Non-pigmented ciliary epithelial cell (primary cell): ENCODE measurements at places on chromosomes 4 and X.

- no peak for DNase-seq
Measured at GRCh38 chrX:68692651-68693050, 45.2 kb downstream of the STARD8 start.

DNA sequence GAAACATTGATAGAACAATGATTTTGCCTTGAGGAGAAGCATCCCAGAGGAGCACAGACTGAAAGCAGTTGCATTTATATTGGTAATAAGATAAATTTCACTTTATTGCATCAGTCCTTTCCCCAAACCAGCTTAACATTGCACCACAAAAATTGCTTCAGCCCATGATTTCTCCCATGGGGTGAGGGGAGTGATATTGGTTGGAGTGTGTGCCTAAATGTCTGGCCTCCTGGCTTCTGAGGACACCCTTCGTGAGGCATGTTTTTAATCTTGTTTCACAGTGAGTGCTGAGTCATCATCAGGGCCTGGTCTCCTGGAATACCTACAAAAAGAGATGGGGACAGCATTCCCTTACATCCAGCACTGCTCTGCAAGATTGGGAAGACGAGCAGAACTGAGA, 487.9 kb downstream of the C4orf33 start:
- no peak for DNase-seq

GRCh38 chr4:80809039-80809729, 221.3 kb upstream of the BMP3 start:
- DNase-seq = no peak

- DNase-seq = no peak
Measured at GRCh38 chrX:122945328-122945727, 238.8 kb upstream of the GRIA3 start.

GRCh38 chr4:83262682-83263081, 21.9 kb downstream of the COQ2 start:
- no peak for DNase-seq

GRCh38 chrX:45347877-45348276, 147.2 kb upstream of the DIPK2B start:
- no peak for DNase-seq

- no peak for DNase-seq
Measured at GRCh38 chr4:3317011-3317655, 24.3 kb downstream of the RGS12 start.

DNA sequence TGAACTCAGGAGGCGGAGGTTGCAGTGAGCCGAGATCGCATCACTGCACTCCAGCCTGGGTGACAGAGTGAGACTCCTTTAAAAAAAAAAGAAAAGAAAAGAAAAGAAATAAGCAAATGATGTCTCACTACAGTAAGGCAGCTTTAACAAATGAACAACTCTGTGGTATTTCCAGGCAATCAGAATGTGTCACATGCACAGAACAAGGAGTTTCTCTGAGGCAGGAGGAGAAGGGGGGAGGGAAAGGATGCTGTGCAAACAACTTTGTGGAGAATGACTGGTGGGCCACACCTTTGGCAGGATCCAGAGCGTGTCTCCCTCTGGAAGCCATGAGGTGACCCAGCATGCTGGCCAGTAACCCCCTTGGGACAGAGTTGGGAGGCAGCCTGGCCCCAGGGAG, 57.6 kb downstream of the RAI2 start:
- no peak for DNase-seq

DNA sequence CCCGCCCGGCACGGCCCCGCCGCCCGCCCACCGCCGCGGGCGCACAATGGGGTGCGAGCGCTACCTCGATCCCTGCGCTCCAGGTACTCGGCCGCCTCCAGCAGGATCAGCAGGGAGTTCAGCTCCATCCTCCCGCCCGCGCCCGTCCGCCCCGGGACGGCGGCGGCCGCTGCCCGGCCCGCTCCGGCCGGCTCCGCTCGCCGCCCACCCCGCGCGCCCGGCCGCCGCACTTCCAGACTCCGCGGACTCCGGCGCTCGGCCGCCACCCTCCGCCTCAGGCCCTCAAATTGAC, at the start of gene MXD4:
MXD4 (minus strand) TSS at position 257 of the 292 bp plus-strand sequence; CDS start at position 128, 129 bp downstream.
- DNase-seq = no peak

DNA sequence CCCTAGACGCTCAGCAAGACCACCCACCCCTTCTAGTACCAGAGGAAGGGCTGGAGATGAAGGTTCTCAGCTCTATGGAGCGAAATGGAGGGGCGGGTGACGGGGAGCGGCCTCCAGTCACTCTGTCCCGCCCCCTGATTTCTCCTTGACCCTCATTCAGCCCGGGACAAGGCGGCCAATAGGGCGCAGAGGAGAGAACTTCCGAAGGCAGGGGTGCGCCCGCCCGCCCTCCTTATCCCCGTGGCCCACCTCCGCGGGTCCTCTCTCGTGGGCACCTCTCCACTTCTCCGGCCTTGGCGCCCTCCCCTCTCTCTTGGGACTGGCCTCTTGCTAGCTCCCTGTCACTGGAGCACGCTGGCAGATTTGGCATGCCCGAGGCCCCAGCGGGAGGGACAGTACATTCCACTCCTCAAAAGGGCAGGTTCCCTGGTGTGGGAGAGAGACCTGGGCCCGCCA, 1.1 kb upstream of the SEPTIN6 start:
- DNase-seq = no peak

DNA sequence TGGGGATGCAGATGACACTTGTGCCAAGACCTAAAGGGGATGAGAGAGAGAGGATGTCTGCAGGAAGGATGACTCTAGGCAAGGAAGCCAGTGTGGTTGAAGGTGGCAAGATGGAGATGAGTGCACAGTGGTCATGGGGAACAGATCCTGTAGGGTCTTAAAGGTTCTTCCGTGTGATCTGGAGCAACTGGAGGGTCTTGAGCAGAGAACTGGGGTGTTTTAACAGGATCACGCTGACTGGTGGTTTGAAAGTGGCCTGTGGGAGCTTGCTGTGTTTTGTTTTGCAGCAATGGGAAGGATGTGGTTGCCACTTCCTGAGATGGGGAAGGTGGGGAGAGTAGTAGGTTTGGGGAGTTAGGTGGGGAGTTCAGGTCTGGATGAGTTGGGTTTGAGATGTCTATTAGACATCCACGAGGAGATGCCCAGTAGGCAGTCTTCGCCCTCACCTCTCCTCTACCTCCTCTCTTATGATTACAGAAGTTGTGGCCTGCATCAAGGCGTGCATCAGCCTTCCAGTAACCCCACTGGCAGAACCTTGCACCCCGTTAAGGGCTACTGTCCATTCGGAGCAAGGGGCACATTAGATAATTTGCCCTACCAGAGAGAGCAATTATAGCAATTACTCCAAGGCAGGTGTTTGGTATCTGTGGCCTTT, 1.4 kb upstream of the STBD1 start:
- DNase-seq = no peak

- DNase-seq = no peak
Measured at GRCh38 chr4:5955856-5956255, 62.4 kb downstream of the C4orf50 start.

DNA sequence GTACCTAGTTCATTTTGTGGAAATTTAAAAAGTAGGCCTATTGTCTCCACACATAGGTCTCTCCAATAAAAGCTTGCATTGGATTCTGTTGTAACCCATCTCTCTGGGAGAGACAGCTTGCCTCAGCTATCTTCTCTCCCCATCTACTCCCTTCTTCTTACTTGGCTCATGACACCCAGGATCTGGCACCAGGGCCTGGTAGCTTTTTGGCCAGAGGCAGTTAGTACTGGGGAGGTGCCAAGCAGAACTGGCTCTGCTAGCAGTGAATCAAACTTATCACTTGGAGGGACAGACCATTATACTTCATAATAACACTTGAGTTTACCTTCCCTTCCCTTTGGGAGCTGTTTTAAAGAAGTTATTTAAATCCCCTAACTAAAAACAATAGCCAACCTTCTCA, 31.8 kb downstream of the PLAC1 start:
- DNase-seq = no peak

DNA sequence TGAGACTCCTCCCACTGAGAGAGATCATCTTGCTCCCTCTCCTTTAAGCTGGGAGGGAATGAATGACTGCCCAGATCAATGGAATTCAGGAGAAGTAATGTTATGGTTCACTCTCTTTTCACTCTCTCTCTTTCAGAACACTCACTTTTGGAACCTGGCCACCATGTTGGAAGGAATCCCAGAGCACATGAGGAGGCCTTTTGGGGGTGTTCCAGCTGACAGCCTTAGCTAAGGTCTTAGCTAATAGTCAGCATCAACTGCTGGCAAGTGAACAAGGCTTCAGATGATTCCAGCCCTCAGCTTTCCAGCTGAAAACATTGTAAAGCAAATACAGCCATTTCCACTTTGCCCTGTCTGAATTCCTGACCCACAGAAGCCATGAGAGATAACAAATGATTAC, 124.0 kb upstream of the CLNK start:
- peak; percentile 9 for DNase-seq

DNA sequence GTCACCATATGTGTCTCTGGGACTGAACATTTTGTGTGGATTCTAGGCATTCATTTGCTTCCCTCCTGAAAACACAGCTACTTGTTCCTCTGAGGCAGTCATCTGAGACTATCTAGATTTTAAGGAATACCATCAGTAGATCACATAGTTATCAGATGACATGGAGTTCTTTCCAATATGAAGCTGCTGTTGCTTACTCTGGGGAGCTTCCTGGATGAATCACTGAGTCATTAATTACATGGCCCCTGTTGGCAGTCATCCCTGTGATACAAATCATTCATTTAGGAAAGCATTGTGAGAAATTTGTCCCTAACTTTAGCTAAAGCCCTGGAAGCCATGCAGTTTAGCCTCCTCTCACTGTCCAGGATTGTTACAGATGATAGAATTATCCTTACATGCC, 98.2 kb upstream of the ARSJ start:
- DNase-seq = peak; percentile 68

DNA sequence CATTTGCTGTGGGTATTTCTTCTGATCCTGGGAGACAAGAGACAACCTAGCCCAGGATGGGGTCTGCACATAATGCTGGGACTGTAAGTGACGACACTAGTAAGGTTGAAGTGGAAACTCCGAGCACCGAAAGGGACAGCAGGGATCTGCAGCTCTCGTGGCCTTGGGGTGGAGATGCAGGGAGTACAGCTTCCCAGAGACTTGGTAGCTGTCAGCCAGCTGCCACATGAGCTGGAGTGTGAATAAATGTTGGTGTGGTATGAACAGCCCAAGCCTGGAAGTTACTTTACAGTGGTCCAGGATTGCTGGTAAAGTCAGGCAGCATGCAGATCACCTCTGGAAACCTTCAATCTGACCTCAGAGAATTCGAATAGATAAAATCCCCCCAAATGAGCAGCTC, 97.6 kb downstream of the FAM193A start:
- no peak for DNase-seq

GRCh38 chr4:87232216-87232615, 11.8 kb upstream of the KLHL8 start:
- DNase-seq = no peak

DNA sequence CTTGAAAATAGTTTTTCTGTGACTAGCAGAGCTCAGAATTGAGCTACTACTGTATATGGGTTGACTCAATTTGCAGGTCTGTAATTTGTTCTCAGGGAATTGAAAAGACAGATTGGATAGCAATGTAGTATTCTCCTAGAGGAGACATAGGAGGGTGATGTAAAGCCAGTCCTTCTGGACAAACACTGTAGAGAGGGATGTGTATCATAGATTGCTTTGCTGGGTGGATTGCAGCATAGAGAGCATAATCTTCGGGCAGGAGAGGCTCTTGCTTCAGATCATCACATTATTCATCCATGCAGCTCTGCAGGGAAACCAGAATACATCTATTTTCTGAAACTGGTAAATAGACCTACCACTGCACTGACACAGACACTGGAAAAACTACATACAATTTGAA, 1110.5 kb downstream of the RAPGEF2 start:
- no peak for DNase-seq

GRCh38 chrX:470686-471085, 84.0 kb upstream of the PPP2R3B start:
- no peak for DNase-seq

- no peak for DNase-seq
Measured at GRCh38 chr4:13986548-13986947, 359.0 kb upstream of the BOD1L1 start.

- DNase-seq = no peak
Measured at GRCh38 chr4:17197070-17197469, 298.6 kb upstream of the LDB2 start.

- no peak for DNase-seq
Measured at GRCh38 chr4:140344621-140345020, 28.8 kb upstream of the SCOC start.

DNA sequence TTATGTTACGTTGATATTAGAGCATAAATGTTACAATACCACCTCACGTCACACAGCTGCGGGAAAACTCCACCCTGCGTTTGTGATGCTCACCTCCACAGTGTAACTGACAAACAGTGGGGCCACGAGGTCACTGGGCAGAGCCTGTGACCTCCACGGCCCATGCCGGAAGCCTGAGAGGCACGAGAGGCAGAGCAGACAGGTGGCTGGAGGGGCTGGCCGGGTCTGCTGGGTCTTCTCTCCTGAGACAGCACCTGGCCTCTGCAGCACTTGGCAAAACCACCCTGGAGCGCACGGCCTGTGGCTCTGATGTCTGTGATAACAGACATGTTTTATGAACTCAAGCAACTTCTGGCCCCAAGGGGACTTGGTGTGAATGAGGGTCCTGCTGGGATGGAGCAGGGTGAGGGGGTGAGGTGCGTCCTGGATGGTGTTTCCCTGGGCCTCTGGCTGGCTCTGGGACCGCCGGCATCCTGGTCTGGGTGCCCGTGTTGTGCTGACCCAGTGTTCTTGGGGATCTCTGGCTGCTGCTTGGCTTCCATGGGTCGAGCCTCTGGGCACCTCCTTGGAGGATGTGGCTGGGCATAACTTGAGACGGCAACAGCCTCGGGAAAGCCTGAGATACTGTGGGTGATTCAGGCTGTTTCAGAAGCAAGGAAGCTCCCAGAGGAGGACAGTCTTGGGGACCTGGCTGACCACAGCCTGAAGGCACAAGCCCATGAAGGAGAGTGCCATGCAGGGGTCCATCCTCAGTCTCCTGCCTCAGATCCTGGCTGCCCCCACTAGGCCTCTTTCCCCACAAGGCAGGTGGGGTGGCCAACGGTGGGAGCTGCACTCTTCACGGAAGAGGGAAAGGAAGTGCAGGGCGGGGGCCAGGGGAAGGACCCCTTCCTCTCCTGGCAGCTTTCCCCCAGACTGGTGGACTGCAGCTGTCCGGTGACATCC, 19.7 kb downstream of the RNF212 start:
- no peak for DNase-seq

- DNase-seq = no peak
Measured at GRCh38 chr4:82899374-82900065, 1.0 kb upstream of the THAP9 start.

DNA sequence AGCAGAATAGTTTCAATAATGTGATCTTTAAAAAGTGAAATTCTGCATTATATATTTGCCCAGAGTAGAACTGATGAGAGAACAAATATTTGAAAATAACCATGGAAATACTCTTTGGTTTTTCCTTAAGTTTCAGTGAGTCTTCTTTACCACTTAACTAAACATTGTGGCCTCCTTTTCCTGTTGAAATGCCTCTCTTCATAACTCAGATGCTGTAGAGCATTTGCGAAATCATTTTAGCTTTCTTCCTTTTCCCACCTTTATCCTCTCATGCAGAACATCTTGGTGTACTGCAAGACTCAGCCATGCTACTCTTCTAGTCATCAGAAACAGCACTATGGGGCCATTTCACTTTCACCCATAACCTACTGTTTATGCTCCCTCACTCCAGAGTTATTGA, 48.2 kb downstream of the CASK start:
- peak; percentile 3 for DNase-seq

- DNase-seq = no peak
Measured at GRCh38 chrX:41923978-41924683, 777 bp upstream of the CASK start.
